ENCODE measurements at places on chromosomes 1 and 21. TPM values are rescaled to one million over a fixed set of nuclear protein-coding genes. Genes with fewer than 3 reads are reported as not detected.

GRCh38 chr1:32972814-32973428, 8.3 kb upstream of the RNF19B start:
- peaks cover 23% of the 10 kb centered on the region for H3K27me3 ChIP-seq
- H3K4me3 ChIP-seq, result peak overlapping the region; percentile 26
- peaks cover 6% of the 10 kb centered on the region for H3K4me1 ChIP-seq
- no peak for DNase-seq

DNA sequence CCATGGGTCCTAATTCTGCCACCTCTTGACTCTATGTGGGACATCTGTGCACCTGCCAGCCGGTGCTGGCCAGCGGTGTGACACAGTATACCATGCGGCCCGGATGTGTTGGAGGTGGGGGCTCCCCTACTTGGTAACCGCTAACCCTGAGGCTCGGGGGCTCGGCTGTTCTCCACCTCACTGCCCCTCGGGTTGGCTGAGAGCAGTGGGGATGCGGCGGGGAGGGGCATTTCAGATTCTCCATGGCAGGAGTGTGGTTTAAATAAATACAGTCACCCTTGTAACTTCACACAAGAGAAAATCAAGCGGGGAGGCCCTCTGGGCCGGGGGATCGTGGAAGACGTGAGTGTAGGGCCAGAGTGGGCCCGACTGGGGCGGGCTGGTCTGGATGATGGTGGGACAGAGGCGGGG, 11.0 kb downstream of the KRTAP10-1 start:
- no peak overlapping the region for H3K4me3 ChIP-seq
- no peak overlapping the region for H3K27ac ChIP-seq
- H3K4me1 ChIP-seq, result no peaks in the 10 kb centered on the region
- no peaks in the 10 kb centered on the region for H3K27me3 ChIP-seq
- no peak for DNase-seq

GRCh38 chr1:21898326-21899200, 38.5 kb downstream of the HSPG2 start:
- no peak for DNase-seq
- H3K36me3 ChIP-seq, result no peaks in the 10 kb centered on the region
- no peaks in the 10 kb centered on the region for H3K4me1 ChIP-seq

- H3K27ac ChIP-seq, result no peak overlapping the region
- H3K27me3 ChIP-seq, result peaks cover 14% of the 10 kb centered on the region
- DNase-seq, result no peak
- H3K36me3 ChIP-seq, result no peaks in the 10 kb centered on the region
- no peaks in the 10 kb centered on the region for H3K4me1 ChIP-seq
Observed at GRCh38 chr21:38499296-38499695, 1.0 kb upstream of the ERG start.

DNA sequence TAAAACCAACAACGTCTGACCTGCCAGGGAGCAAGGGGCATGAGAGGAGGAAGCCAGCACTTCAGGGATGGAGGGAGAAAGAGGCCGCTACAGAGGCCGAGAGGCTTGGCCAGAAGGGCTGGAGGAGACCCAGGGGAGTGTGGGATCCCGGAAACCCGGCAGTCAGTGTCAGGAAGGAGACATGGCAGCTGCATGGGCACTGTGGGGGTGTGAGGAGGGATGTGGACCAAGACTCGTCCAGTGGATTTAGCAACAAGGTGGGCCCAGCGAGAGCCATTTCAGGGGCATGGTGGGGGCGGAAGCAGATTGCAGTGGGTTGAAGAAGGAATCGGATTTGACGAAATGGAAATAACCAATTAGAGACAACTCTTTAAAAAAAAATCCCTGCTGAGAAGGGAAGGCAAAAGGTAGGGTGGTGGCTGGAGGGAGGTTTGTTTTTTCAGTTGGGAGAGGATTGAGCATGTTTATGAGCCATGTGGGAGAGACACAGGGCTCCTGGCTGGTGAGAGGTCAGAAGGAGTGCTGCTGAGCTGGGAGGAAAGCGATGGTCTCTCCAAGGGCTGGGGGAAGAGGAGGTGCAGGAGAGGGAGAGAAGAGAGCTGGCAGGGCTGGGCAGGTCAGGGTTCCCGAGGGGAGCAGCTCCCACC, 4.4 kb downstream of the B4GALT2 start:
- H3K4me3 ChIP-seq, result no peak overlapping the region
- H3K27me3 ChIP-seq, result no peaks in the 10 kb centered on the region
- no peak for DNase-seq

DNA sequence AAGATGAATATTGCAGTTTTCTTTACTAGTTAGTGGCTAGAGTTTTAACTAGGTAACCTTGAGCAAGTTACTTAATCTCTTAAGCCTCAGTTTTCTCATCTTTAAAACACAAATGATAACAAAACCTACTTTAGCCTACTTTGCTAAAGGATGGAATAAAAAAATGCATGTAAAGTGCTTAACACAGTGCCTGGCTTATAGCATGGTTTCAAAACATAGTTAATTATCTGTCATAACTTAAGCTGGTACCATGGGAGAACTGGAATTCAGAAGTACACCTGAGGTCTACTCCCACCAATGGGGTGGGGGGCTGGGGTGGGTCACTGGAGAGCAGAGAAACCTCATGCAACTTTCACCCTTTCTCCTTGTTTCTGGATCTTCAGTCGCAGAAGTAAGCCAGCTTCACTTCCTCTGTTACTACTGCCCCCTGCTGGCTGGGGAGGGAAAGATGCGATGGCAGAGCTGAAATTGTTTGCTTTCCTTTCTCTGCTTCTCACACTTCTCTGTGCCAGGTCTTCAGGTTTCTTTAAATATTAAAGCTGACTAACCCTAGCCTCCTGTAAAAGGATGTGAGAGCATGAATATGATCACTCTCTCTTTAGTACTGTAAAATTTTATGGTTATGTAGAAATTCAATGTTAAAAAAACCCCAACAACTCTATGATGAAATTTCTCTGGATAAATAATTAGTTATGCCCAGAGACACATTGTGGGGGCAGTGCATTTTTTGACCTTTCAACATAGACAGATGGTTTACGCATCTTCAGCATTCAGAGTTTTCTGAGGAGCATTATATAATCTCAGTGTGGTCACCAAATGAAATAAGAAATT, 324.2 kb downstream of the HLX start:
- no peaks in the 10 kb centered on the region for H3K4me1 ChIP-seq
- H3K27me3 ChIP-seq, result no peaks in the 10 kb centered on the region
- DNase-seq, result peak; percentile 17
- no peak overlapping the region for H3K4me3 ChIP-seq
- H3K27ac ChIP-seq, result no peak overlapping the region

GRCh38 chr1:65756616-65757015, 36.1 kb upstream of the PDE4B start:
- peaks cover 5% of the 10 kb centered on the region for H3K27me3 ChIP-seq
- H3K4me3 ChIP-seq, result no peak overlapping the region

DNA sequence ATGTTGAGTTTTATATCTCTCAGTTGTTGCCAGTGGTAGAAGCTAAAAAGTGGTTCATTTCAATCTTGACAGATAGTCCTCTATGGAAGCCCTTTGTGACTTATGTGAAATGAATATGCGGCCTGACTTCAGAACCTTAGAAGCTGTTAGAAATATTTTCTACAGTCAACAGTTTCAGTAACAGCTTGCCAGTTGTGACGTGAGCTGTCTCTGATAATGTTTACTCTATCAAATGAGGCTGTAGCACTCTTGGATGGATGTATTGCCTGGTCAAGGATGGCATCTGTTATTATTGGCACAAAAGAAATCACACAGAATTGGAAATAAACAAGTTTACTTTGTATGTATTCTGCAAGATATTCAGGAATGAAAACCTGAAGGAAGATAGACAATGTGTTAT, 31.9 kb downstream of the SNX7 start:
- no peaks in the 10 kb centered on the region for H3K4me1 ChIP-seq
- no peak overlapping the region for H3K27ac ChIP-seq
- H3K4me3 ChIP-seq, result no peak overlapping the region
- DNase-seq, result no peak

- H3K4me3 ChIP-seq, result peak overlapping the region; percentile 15
- no peaks in the 10 kb centered on the region for H3K36me3 ChIP-seq
- H3K4me1 ChIP-seq, result peaks cover 62% of the 10 kb centered on the region
Observed at GRCh38 chr1:89754518-89754917, 66.3 kb upstream of the LRRC8D start.

DNA sequence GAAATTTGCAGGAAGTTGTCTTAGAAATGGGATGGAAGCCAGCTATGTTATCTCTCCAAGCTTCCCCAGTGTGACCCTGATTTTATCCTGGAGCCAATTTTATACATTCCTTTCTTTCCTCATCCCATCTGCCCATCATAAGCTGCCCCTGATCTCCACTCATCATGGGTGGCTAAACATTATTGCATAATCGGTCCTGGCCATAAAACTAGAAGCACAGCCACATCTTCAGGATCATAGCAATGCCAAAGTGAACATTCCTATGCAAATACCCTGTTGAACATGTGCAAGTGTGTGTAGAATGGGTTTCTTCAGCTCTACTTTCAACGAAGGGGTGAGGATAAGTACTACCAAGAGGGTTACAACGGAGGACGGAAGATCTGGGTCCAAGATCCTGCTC, 50.6 kb upstream of the COG2 start:
- no peaks in the 10 kb centered on the region for H3K4me1 ChIP-seq
- H3K4me3 ChIP-seq, result no peak overlapping the region
- H3K27me3 ChIP-seq, result peaks cover 5% of the 10 kb centered on the region
- no peaks in the 10 kb centered on the region for H3K36me3 ChIP-seq

GRCh38 chr21:38082936-38083485, 166.8 kb upstream of the KCNJ6 start:
- H3K4me1 ChIP-seq, result no peaks in the 10 kb centered on the region
- no peaks in the 10 kb centered on the region for H3K27me3 ChIP-seq
- H3K27ac ChIP-seq, result no peak overlapping the region
- DNase-seq, result no peak
- no peak overlapping the region for H3K4me3 ChIP-seq

- H3K4me1 ChIP-seq, result no peaks in the 10 kb centered on the region
- no peak overlapping the region for H3K4me3 ChIP-seq
- no peaks in the 10 kb centered on the region for H3K27me3 ChIP-seq
- no peak overlapping the region for H3K27ac ChIP-seq
Observed at GRCh38 chr1:46401154-46401913, 7.2 kb downstream of the FAAH start.

DNA sequence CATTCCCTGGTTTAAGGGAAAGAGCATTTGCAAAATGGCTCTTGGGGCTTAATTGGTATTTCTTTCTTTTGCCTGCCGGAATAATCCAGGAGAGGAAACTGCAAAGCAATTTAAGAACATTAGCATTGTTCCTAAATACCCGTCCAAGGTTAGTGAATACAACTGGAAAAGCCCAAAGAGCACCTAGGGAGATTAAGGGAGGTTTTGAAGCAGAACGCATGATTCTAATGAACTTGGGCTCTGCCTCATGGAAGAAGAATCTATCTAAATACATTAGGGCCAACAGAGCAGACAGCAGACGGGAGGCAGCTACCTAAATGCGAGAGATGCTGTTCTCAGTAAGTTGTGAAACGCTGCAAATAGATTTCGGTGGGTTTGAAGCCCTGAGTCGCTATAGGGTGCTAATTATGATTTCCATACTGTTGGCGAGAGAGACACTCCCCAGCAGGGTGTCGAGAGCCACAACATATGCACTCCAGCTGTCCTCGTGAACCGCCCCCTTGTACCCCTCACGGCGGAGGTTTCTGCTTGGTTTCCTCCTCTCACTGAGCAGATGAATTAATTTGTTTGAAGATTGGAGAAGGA, 326.7 kb upstream of the CAMK1G start:
- no peak overlapping the region for H3K27ac ChIP-seq
- no peak for DNase-seq
- no peaks in the 10 kb centered on the region for H3K36me3 ChIP-seq
- H3K27me3 ChIP-seq, result no peaks in the 10 kb centered on the region
- no peaks in the 10 kb centered on the region for H3K4me1 ChIP-seq
- H3K4me3 ChIP-seq, result no peak overlapping the region

- H3K4me1 ChIP-seq, result peaks cover 3% of the 10 kb centered on the region
- no peaks in the 10 kb centered on the region for H3K36me3 ChIP-seq
- no peak within 1 kb of the TSS for H3K27ac ChIP-seq
- peak; percentile 45 for DNase-seq
Observed at GRCh38 chr21:20997636-20998455, at the start of gene NCAM2. Gene NCAM2 (plus strand): TSS chr21:20998409.

DNA sequence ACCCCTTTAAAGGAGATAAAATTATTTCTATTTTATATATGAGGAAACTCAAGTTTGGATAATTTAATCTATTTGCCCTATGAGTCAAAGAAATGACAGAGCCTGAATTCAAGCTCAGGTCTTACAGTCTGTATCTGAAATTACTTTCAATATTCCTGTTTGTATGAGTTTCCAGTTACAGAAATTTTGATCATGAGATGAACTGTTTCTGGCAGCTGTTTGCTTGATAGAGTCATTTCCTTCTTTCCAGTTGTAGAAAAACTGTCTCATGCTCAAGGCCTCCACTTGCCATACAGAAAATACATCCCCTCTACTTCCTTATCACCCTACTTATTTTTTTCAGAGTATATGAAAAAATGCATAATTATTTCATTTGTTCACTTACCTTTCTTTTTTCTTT, 87.6 kb downstream of the PTPRC start:
- DNase-seq, result no peak
- H3K27me3 ChIP-seq, result no peaks in the 10 kb centered on the region
- H3K27ac ChIP-seq, result peak overlapping the region; percentile 44
- no peak overlapping the region for H3K4me3 ChIP-seq
- H3K36me3 ChIP-seq, result peaks cover 91% of the 10 kb centered on the region

DNA sequence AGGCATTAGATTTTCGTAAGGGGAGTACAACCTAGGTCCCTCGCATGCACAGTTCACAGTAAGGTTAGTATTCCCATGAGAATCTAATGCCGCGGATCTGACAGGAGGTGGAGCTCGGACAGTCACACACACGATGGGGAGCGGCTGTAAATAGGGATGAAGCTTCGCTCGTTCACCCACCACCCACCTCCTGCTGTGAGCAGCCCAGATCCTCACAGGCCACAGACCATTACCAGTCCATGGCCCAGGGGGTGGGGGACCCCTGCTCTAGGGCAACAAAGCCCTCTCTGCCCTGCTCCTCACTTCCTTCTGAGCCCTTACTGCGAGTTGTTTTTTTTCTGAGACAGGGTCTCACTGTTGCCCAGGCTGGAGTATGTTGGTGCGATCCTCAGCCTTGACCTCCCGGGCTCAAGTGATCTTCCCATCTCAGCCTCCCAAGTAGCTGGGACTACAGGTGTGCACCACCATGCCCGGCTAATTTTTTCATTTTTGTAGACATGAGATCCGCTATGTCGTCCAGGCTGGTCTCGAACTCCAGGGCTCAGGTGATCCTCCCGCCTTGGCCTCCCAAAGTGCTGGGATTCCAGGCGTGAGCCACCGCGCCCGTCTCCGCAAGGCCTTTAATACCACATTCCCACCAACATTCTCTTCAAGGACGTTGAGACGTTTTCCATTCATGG, 21.3 kb downstream of the TRPM2 start:
- DNase-seq, result no peak
- no peak overlapping the region for H3K4me3 ChIP-seq
- H3K27ac ChIP-seq, result no peak overlapping the region
- no peaks in the 10 kb centered on the region for H3K27me3 ChIP-seq
- peaks cover 6% of the 10 kb centered on the region for H3K4me1 ChIP-seq

SIPA1L2 gene
- 0.22 TPM for total RNA-seq

KCNA10 gene
- not detected for total RNA-seq

SFN gene
- 1.3 TPM for total RNA-seq

PRDM15 gene
- total RNA-seq, result 13.2 TPM
